BJ (cell line): ENCODE measurements at places on chromosomes 12 and 14.

GRCh38 chr12:92570056-92570753 is 132.6 kb upstream of the PLEKHG7 start:
- DNase-seq = peak; percentile 16

GRCh38 chr12:94961256-94961824 is 42.2 kb downstream of the NDUFA12 start:
- DNase-seq = no peak

DNA sequence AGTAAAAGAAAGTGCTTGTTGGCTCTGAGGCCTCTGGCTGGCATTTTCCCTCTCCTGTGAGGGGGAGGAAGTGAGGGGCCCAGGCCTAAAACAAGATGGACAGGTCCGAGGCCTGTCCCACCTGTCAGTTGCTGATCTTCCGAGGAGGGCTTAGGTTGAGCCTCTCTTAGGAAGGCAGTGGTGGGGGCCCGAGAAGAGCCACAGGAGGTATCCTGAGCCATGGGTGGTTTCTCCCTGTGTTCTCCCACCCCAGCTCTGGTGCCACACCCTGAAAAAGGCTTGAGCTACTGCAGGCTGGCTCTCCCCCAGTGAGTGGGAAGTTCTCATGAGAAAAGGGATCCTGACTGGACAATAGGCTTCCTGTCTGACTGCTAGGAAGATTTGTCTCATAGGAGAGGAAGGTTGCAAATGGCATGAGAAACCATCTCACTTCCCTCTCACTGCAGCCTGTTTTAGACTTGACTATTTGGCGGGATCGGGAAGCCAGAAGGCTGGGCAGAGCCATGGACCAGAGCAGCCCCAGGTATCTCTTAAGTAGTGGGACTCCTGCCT is 72.1 kb upstream of the SRSF5 start:
- no peak for DNase-seq

DNA sequence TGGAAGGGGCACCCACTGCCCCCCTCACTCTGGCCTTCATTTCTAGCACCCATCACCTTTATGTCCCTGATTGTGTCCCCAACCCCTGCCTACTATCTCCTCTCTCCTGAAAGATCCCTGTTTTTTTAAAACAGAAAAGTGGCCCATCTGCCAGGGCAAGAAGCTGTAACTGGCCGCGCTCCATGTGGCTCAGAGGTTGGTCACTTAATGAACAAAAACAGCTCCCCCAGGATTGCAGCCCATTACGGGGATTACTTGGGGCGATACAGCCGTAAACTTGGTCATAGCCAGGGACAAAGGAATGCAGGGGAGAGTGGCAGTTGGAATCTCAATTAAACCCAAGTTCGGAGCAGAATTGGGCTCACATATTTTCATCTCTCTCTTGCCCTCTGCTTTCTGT is 34.8 kb upstream of the VSX2 start:
- DNase-seq = no peak

DNA sequence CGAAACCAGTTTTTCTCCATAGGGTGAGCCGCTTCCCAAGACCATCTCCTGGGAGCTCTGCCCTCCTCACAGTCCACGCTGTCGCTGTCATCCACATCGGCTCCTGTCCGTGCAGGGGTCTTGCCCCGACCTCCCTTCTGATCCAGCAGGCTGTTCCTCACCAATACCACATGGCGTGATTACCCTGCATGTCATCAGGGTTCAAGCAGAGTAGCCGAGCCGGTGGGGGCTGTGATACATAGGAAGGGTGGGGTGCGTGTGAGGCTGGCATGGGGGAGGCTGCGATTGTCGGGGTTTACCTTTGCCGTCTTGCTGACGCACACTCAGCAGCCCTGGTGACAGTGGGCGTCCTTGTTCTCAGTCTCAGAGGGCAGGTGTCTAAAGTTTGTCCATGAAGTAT is 17.0 kb downstream of the TEDC1 start:
- no peak for DNase-seq

- DNase-seq = no peak
Measured at GRCh38 chr14:101851736-101852405, 90.4 kb downstream of the PPP2R5C start.

GRCh38 chr12:43213608-43214007 is 338.4 kb downstream of the ADAMTS20 start:
- no peak for DNase-seq

DNA sequence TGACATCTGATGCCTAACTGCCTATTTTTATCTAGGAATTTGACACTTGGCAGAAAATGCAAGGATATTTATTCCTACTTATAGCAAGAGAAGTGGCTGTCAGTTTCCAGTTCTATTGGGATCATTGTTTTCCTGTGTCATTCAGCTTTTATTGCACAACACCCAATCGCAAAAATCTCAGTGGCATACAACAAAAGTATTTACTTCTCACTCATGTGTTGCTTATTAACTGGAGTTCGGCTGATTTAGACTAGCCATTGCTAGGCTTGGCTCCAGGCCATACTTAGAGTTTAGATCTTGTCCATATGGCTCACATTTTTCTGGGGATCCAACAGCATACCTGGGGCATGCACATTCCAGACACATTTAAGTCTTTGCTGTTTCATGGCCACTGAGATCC is 218.6 kb upstream of the SYT1 start:
- no peak for DNase-seq

GRCh38 chr12:3752741-3753486 is at the start of gene CRACR2A:
Gene CRACR2A (minus strand): TSS chr12:3753109. CDS start chr12:3696999, 56,110 bp downstream.
- DNase-seq = no peak

DNA sequence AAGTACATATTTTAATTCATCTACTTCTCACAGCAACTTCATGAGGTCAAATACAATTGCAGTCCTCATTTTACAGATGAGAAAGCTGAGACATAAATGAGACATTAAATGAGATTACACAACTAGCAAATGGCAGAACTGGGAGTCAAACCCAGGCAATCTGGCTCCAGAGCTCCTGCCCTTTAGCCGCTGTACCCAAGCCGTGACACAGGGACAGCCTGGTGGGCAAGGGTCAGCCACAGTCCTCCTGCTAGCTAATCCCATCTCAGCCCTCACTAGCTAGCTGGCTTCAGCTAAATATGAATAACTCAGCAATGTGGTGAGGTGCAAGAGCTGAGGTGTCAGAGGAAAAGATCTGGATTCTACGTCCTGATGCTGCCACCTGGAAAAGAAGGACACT is 54.8 kb downstream of the NINJ2 start:
- no peak for DNase-seq

DNA sequence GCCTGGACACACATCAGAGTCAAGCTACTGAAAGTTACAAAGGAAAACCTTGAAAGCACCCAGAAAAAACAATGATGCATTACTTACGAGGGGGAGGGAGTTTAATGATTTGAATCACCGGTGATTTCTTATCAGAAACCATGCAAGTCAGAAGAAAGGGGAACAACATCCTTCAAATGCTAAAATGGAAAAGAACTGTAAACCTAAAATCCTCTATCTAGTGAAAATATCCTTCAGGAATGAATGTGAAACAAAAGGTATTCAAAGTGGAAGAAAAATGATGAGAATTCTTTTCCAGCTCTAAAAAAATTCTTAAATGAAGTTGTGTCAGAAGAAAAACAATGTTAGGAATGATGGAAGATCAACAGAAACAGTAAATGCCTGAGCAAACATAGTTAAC is 16.8 kb downstream of the SCAF11 start:
- DNase-seq = no peak

- DNase-seq = no peak
Measured at GRCh38 chr14:79949906-79950305, 261.4 kb downstream of the DIO2 start.

DNA sequence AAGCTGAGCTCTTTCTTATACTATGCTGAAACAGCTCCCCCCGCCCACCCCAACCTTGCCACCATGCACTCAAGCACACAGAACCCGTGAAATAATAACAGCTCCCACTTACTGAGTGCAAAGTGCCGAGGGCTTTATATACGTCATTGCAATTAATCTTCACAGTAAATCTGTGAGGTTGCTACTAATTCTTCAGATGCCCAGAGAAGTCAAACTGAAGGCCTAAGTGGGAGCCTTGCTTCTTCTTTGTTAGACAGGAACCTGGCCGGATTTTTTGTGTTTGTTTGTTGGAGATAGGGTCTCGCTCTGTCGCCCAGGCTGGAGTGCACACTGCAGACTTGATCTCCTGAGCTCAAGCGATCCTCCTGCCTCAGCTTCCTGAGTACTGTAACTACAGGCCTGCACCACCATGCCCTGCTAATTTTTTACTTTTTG is 34.0 kb downstream of the VCPKMT start:
- DNase-seq = no peak

GRCh38 chr14:55192054-55192621 is 753 bp upstream of the DLGAP5 start:
- DNase-seq = no peak

DNA sequence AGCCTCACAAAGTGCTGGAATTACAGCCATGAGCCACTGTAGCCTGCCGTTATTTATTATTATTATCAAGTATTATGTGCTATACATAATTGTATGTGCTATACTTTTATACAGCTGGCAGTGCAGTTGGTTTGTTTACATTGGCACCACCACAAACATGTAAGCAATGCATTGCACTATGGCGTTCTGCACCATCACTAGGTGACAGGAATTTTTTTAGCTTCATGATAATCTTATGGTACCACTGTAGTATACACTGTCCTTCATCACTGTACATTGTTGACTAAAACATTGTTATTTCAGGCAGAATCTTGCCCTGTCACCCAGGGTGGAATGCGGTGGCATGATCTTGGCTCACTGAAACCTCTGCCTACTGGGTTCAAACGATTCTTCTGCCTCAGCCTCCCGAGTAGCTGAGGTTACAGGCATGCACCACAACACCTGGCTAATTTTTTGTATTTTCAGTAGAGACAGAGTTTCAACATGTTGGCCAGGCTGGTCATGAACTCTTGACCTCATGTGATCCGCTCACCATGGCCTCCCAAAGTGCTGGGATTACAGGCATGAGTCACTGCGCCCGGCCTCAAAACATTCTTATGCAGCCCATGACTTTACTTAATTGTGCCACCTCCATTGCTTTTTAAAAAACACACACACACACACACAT is 17.1 kb downstream of the MRPL42 start:
- no peak for DNase-seq

DNA sequence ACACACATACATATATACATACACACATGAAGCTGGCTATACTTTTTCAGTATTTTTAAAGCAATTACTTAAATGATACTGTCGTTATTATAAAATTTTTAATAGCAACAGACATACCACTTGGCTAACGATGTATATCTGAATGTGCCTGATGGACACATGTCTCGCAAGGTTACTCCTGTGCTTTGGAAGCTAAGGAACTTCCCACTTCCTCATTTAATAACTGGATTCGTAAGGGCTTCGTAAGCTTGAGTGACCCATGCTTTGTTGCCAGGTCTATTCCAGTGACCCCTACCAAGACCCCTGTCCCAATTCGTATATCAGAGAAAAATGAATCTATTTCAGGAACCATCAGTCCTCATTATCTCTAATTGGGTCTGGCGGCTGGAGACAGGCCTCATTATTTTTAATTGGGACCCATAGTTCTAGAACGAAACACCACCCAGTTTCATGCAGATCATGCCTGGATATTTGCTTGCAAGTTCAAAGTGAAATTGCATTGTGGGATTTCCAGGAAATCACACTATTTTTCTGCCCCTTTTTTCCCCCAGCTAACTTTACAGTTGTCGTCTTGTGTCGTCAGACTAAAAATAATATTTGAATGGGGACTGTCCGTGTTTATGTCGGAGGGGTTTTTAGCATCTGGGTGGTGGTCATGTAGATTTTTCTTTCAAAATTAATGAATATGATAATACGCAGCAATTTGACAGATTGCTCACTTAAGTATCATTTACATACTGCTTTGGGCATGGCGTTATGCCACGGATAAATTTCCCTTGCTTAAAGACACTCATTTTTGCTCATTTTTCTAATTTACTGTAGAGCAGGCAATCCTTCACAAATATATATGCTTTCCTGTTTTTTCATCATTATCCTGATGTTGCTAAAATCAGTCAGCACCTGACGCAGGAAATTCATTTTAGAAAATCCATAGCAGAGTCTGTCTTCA is 17.1 kb upstream of the MYO1H start:
- DNase-seq = no peak

DNA sequence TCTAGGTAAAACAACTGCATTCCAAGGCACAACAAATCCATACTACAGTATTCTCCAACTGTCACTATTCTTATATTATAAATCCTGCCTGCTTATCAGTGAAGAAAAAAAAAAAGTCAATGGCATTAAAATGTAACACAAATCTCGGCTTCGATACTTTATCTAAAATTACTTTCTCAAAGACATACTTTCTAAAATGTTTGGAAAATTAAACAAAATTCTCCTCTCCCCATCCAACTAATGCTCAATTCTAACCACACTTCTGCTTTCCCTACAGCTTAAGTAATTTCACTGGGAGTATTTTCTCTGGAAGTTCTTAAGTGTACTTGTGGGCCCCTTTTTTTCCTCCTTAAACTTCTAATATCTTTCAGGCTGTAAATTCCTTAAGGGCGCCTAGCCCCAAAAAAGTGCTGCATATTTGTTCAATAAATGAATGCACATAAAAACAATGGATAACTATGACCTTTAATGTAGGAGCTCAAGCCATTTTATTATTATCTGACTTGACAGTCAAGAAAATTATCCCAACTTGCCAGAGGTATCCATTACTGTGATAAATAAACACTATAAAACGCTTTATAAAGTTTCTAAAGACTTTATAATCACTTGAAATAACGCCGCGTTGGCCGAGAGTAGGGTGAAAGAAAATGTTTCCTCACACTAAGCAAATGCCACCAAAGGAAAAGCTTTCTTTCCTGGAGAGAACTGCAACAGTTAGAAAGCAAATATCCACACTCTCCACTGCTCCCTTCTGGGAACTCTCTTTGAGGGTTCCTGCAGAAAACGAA is 977 bp downstream of the HEATR5A start:
- DNase-seq = no peak

DNA sequence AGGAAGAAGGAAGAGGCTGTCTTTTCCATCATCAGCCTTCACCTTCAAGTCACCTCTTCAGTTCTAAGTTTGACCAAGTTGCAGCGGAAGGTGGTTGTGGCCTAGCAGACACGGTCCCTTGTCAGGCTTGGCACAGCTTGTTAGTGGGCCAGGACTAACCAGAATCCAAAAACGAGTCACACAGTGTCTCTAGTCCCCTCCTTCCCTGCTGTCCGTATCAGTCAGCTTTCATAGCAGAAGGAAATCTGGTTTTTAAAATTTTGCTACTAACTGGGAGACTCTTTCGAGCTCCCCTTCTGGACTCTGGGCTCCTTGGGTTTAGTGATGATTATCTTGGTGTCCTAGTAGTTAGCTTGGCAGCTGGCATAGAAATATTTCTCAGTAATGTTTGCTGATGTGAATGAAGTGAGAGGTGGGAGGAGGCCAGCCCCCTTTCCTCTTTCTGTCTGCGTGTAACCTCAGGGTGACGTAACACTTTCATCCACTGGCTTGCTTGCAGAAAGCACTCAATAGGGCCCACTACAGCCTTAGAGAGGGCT is 3.8 kb downstream of the ETV6 start:
- DNase-seq = no peak

DNA sequence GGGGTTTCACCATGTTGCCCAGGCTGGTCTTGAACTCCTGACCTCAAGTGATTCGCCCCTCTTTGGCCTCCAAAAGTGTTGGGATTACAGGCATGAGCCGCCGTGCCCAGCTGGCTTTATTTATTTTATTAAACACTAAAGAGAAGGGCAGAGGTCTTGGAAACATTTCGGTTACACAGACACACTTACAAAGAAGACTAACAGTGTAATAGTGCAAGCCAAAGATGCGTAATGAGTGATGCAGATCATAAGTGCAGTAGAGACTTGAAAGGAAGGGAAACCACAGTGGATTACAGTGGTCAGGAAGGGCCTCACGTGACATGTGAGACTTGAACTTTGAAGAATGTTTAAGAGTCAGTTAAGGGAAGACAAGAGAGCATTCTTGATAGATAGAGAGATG is 33.9 kb upstream of the CDK17 start:
- peak; percentile 76 for DNase-seq
